Brain pericyte (primary cell): ENCODE measurements at places on chromosomes 4 and X.

DNA sequence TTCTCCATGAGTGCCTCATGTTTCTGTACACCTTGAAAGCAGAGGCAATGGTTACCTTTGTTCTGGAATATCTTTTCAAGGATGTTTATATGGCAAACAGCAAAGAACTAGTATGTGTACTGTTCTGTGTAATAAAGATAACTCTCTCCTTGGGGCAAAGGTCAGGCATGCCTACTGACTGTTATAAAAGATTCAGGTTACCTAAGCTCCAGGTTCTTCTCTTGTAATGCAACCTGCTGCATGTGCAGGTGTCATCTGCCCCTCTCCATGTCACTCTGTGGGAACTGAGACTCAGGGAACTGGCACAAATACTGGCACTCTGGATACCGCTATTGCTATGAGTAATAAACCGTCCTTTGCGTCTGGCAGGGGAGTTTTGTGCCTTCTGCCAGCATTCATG, 5.4 kb upstream of the TRPC3 start:
- no peak for DNase-seq

- DNase-seq = no peak
These were observed 71.4 kb downstream of the RGS12 start for GRCh38 chr4:3364199-3364598.

DNA sequence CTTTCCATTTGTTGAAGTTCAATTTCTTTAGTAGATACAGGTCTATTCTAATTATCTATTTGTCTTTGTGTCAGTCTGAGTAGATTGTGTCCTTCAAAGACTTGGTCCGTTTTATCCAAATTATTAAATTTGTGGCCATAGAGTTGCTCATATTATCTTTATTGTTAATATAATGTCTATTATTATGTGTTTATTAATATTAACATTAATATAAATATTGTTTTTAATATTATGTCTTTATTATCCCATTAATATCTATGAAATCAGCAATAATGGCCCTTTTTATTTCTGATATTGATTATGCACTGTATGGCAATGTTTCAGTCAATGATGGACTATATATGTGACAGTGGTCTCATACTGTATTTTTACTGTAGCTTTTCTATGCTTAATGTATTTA, 2067.3 kb upstream of the AGA start:
- DNase-seq = no peak

- DNase-seq = no peak
These were observed 107.8 kb downstream of the EFNB1 start for GRCh38 chrX:68936608-68937007.

DNA sequence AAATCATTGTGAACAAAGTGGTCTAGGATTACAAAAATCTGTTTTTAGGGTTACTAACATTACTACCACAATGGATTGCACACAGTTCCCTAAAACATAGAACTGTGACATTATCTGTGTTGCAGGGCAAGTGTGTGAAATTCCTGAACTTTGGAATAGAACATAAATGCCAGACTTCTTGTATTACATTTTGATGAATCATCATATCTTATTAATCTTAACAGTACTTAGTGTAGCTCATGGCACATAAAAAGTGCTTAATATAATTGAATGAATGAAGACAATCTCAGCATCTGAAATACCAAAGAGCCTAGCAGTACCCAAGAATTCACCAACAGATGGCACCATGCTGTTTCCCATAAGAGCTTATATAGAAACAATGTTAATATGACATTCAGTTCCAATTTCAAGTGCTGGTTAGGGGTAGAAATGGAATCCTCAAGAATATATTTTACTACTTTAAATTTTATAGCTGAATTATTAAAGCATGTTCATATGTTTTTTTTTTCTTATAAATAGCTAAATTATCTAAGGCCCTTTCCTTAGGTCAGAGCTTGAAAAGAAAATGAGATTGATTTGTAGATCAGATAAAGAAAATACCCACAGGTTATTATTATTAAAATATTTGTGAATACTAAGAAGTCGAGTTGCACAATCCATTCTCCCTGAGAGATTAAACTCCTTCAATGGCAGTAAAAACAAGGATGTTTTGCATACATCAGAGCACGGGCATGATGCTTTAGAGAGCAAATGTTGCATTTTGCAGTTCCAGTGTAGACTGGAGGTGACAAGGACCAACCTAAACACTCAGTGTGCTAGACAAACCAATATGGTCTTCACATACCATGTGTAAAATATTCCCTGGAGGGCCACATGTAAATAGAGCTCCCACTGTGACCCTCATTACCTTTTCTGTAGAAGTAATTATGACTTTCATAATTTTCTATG, 25.7 kb upstream of the SHISA3 start:
- DNase-seq = no peak

DNA sequence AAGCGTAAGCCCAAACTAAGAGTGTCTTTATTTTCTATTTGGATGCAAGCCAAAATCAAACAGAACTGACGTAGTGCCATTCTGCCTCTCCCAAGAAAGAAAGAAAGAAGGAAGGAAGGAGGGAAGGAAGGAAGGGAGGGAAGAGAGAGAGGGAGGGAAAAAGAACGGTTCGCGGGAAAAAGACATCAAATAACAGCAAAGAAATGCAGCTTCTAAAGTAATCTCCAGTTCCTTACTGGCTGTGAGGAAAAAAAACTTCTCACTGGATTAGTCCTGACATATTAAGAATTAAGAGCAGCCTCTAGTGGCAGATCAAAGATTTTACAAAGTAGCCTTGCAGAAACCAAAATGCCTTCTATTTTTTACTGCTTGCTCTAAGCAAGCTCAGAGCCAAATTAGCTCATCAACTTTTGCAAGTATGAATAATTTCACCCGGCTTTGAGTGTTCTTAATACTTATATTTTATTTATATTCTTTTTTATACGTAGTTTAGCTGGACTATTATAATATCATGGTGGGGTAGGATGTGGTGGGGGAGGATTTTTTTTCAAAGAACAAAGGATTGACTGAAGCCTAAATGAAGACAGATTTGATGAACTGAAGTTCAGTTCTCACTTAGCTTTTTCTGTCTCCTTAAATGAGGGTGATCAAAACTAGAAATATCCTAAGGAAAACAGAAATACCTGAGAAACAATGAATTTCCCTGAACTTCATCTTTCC, 36.6 kb downstream of the PITX2 start:
- DNase-seq = peak; percentile 13
